Left cardiac atrium (tissue), 4 donors: ENCODE measurements at places on chromosomes 12 and 14. TPM values are rescaled to one million over a fixed set of nuclear protein-coding genes. Genes with fewer than 3 reads are reported as not detected.

GRCh38 chr14:70014406-70015095 lies 135.3 kb downstream of the SMOC1 start:
- no peak for DNase-seq

GRCh38 chr12:12951504-12951903 lies 466 bp downstream of the GPRC5D start:
- no peak for DNase-seq

The FGF6 gene
- not detected for total RNA-seq

The DEGS2 gene
- total RNA-seq, result 0.18 TPM
